ENCODE measurements at places on chromosomes 11 and 22. TPM values are rescaled to one million over a fixed set of nuclear protein-coding genes. Genes with fewer than 3 reads are reported as not detected.

Gene OR2AG1
- total RNA-seq: not detected

Gene TIMP3
- 0.07 TPM for total RNA-seq

GRCh38 chr22:45828841-45829240 is 148.1 kb downstream of the WNT7B start:
- no peak overlapping the region for H3K4me3 ChIP-seq
- H3K27ac ChIP-seq: no peak overlapping the region
- H3K4me1 ChIP-seq: no peaks in the 10 kb centered on the region

DNA sequence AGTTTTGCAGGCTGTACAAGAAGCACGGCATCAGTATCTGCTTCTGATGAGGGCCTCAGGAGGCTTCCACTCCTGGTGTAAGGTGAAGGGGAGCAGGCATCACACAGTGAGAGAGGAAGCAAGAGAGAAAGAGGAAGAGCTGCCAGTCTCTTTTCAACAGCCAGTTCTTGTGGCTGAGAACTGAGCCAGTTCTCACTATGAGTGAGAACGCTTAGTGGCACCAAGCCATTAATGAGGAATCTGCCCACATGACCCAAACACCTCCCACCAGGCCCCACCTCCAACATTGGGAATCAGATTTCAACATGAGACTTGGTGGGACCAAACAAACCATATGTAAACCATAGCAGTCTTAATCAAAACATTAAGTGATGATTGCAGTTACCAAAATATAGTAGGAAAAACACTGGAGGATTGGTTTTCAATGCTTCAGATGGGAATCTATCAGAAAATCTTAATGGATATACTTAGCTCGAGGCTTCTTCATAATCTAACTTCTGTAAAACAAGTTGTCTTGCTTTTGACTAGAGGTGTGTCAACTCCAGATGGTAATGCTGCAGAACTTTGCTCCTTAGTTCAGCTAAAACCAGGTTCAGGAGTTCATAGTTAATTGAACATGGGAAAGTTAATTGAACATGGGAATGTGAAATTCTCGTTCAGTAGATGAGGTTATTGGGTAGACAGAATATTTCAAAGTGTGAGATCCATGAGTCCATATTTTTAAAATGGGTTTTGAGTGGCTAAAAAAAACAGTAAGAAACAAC is 12.2 kb downstream of the FAR1 start:
- no peak overlapping the region for H3K4me3 ChIP-seq
- peaks cover 44% of the 10 kb centered on the region for H3K4me1 ChIP-seq
- H3K27me3 ChIP-seq: no peaks in the 10 kb centered on the region

GRCh38 chr11:68042219-68043028 is 3.6 kb downstream of the TCIRG1 start:
- H3K27me3 ChIP-seq: no peaks in the 10 kb centered on the region
- H3K27ac ChIP-seq: no peak overlapping the region
- no peak overlapping the region for H3K4me3 ChIP-seq
- DNase-seq: no peak
- H3K4me1 ChIP-seq: peaks cover 4% of the 10 kb centered on the region

Measured in activated CD8-positive, alpha-beta T cell treated with anti-CD3 and anti-CD28 coated beads for 36 hours (primary cell).